ENCODE measurements at places on chromosomes 11 and 22.

DNA sequence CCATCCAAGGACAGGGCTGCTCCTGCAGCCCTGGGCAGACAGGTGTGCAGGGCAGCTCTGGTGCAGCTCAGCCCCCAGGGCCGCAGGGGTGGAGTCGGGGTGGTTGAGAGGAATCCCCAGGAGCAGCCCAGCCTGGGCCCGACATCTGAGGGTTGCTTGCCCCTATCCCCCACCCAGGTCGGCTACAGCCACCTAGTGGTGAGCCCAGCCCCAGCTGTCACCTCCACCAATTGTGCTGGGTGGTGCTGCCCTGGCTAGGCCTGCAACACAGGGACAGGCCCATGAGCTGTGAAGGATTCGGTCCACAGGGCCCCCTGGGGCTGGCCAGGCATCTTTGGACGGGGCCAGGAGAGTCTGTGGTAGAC, 29.6 kb downstream of the RTN4R start:
- peak; percentile 15 for DNase-seq

GRCh38 chr22:47318041-47318737, 555.7 kb downstream of the TBC1D22A start:
- no peak for DNase-seq

- DNase-seq: no peak
Measured at GRCh38 chr22:45865561-45866125, 111.3 kb downstream of the WNT7B start.

- DNase-seq: no peak
Measured at GRCh38 chr22:50053861-50054260, 4.2 kb downstream of the TTLL8 start.

DNA sequence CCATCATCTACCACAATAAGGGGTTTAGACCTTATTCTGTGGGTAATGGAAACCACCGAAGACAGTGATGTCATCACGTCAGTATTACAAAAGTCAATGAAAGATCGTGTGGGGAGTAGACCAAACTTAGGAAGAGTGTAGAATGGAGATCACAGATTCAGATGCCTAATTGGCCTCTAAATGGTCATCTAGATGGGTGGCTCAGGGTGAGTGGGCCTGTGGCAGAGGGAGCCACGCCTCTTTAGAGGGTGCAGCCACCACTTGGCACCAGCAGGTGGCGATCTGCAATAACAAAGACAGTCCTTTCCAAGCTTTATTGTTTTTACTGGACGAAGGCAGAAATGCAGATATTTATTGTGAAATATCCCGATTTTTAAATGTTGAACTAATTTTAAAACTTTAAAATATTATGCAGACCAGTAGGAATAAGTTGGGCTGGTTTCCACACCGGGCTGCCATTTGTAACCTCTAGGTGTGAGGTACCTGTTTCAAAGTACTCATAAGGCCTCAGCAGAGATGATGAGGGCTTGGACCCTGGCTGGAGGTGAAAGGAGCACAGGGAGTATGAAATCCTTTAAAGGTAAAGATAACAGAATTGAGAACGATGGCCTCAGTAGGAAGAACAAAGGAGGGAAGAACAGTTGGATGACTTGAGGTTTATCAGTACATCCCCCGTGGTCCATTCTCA, 222.0 kb downstream of the DBX1 start:
- DNase-seq: no peak

DNA sequence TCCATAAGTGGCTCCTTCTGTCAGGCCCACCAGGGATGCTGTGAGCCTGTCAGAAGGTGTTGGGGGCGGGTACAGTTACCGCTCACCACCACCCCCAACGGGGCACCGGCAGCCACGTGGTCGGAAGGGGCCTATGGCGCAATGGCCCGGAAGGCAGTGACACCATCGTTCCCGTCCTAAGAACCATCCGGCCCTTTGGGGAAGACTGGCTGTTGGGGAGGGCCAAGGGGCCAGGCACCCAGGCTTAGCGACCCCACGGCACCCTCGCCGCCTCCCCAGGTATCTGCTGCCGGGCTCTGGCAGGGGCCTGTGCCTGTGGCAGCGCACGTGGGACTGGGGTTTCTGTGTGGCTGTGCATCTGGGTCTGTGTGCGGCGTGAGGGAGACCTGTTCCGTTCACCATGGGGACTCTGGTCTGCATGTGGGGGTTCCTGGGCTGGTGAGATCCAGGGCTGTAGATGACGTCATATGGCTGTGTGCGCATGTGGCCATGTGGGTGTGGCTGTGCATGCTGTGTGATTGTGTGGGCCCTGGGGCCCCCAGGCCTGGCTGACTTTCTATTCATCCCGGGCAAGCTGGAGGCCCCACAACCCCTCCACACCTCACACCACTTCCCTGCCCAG, 717 bp downstream of the OSM start:
- peak; percentile 73 for DNase-seq

DNA sequence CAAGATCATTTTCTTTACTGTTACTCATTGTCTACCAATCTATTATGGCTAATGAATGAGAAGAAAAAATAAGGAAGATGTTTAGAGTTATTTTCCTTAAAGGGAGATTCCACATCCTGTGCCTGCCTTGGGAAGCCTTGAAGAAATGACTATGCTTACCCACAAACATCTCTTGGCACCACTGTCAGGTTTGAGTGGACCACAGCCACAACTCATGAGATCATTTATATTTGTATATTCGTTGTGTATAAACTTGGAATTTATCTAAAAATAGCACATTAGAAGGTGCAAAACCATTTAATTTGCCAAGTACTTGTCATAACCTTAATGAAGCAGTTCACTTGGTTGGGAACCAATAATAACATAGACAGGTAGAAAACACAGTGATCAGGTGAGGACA, 740.8 kb downstream of the DLG2 start:
- DNase-seq: no peak

- no peak for DNase-seq
Measured at GRCh38 chr11:10540546-10540914, 457 bp downstream of the RNF141 start.

DNA sequence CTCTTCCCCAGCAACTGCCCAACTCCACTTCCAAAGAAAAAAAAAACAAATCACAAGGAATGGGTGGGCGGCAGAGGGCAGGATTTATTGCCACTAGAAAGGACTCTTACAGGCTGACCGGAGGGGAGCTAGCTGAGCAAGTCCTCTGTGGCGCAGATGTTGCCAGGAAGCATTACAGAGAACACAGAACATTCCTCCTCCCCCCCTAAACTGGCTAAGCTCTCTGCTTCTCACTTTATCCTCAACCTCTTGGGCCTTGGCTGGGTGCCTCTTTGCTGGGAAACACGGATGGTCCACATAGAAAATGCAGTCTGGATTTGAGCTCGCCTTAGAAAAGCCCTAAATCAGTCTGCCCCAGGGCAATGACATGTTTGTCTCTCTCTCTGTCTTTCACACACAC, 12.6 kb upstream of the FJX1 start:
- no peak for DNase-seq

GRCh38 chr11:125163431-125164063, 1.0 kb upstream of the PKNOX2 start:
- DNase-seq: no peak

DNA sequence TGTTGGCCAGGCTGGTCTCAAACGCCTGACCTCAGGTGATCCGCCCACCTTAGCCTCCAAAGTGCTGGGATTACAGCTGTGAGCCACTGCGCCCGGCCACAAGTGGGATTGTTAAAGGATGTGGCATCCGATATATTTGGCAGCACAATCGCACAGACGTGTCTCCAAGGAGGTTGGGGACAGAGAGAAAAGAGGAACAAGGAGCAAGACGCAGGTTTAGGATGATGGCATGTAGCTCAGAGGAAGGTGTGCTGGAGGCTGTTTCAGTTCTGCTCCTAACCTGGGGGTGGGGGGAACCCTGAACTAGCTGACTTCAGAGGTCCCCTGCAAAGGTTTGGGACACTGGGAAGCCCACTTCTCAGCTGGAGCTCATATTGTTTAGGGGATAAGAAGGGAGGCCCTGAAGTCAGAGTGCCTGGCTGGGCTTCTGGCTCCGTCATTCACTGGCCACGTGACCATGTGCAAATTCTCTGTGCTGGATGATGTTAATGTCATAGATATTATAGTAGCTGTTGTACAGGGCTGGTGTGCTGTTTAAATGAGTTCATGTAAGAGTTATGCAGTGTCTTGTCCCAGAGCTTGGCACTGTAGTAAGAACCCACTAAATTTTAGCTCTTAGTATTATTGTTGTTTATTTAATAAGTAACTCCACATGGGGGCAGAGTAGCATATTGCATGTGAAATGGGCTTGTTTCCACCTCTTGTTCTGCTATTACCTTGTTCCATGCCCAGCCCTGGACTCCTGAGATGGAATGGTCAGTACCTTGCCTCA, 129.7 kb downstream of the ST3GAL4 start:
- DNase-seq: no peak

DNA sequence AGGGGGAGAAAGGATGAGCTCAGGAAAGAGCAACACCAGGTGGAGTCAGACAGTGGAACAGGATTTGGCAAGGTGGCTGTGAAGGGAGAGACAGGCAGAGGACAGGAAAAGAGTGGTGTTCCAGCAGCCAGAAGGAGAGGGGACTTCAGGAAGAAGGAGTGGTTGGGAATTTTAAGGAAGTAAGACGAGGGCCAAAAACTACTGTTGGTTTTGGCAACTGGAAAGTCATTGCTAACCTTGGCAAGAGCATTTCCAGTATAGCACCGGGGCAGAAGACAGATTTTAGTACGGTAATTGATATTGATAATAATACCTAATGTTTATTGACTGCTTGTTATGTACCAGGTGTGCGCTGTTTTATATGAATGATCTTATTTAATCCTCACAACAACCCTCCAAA, 15.4 kb upstream of the DDX6 start:
- no peak for DNase-seq

GRCh38 chr11:64492561-64492960, 98.5 kb upstream of the SLC22A12 start:
- DNase-seq: no peak

DNA sequence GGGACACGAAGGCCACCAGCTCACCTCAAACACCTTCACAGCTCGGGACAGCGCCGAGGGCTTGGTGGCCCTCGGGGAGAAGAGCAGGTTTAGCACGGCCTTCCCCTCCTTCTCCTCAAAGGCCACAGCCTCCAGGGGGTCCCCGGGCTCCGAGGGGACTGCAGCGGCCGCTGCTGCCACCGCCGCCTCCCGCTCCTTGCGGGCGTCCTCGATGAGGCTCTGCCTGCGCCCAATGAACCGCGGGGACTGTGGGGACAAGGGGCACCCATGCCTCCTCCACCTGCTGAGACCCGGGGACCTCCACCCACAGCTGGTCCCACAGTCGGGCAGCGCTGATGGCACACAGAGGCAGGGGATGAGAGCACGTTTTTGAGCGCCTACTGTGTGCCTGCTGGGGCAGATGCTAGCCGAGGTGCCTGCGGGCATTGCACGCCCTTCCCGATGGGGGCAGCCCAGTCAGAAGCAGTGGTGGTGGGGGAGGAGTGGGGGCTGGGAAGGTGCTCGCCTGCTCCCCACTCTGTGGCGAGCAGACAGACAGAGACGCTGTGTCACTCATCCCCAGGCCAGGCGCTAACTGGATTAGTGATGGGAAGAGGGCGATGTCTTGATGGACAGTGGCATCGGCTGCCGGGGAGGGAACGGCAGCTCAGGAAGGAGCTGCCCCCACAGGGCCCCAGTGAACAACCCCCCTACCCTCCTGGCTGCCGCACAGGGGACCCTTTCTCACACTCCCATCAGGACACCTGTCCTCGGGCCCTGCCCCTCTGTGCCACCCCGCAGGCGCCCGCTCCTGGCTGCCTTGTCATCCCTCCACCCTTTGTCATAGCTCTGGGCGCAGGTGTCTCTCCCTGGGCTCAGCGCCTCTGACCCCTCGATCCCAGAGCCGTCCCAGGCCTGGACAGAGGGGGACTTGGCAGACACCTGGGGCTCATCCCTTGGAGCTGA, 1.7 kb downstream of the TH start:
- no peak for DNase-seq

DNA sequence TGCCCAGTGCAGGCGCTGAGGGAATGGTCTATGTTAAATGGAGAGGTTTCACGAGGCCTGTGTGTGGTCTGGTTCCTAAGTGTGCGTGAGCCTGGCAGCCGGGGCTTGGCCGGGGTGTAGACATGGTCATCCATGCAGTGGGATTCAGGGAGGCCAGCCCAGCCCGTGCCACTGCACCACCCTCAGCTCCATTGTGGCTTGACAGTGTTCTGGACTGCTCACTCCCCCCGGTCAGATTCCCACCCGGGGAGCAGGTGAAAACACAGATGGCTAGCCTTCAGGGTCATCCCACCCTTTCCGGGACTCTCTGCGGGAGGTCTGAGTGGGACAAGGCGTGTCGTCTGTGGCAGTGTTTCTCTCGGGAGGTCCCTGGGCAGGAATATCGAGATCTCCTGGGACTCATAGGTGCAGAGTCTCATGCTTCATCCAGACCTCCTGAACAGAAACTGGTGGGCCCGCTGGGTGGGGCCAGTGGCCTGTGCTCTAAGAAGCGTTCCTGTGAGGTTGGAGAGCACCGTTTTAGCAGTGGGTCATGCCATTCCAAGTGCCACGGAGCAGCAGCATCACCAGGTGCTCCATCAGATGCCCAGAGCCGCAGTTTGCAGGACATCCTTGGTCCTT, 52.3 kb downstream of the ST14 start:
- no peak for DNase-seq

DNA sequence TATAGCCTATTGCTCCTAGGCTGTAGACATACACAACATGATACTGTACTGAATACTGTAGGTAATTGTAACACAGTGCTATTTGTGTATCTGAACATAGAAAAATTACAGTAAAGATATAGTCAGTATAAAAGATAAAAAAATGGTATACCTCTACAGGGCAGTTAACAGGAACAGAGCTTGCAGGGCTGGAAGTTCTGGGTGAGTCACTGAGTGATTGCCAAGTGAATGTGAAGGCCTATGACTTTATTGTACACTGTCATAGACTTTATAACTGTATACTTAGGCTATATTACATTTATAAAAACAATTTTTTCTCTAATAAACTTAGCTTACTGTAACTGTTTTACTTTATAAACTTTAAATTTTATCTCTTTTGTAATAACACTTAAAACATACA, 332.4 kb upstream of the ARHGAP42 start:
- no peak for DNase-seq

DNA sequence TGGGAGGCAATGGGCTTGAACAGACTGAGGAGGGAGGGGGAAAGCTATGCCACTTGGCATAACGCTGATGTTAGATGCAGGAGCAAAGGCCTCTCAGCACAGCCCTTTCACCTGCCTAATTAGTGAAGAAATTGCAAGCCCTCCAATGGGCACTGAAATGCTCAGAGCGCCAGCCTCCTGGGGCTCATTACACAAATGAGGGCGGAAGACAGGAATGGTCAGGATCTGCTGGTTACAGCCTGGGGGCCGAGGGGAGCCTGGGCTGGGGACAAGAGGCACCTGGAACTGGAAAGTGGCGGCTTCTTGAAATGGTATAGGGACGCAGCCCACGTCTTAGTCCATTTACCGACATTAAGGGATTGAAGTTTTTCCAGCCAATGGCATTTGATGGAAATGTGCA, 50.2 kb upstream of the PLET1 start:
- no peak for DNase-seq

DNA sequence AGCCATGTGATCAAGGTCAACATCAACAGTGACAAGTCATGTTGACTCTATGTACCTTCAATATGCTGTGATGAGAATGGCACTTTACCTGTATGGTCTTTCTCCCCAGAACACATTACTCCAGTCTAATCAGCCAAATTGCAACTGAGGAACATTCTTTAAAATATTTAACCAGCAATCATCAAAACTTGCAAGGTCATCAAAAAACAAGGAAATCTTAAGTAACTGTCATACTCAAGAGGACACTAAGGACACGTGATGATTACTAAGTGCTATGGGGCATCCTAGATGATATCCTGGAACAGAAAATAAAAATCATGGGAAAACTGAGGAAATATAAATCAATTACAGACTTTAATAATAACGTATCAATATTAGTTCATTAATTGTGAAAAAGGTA, 118.9 kb downstream of the EFCAB6 start:
- no peak for DNase-seq
